ENCODE measurements at places on chromosomes 4 and X. TPM values are rescaled to one million over a fixed set of nuclear protein-coding genes. Genes with fewer than 3 reads are reported as not detected.

- no peak for DNase-seq
Measured at GRCh38 chrX:1492421-1493012, 39.8 kb upstream of the ASMTL start.

- DNase-seq, result no peak
Measured at GRCh38 chr4:82419451-82419850, 10.8 kb downstream of the HNRNPDL start.

ZNF718 gene
- 11.1 TPM for total RNA-seq

DNA sequence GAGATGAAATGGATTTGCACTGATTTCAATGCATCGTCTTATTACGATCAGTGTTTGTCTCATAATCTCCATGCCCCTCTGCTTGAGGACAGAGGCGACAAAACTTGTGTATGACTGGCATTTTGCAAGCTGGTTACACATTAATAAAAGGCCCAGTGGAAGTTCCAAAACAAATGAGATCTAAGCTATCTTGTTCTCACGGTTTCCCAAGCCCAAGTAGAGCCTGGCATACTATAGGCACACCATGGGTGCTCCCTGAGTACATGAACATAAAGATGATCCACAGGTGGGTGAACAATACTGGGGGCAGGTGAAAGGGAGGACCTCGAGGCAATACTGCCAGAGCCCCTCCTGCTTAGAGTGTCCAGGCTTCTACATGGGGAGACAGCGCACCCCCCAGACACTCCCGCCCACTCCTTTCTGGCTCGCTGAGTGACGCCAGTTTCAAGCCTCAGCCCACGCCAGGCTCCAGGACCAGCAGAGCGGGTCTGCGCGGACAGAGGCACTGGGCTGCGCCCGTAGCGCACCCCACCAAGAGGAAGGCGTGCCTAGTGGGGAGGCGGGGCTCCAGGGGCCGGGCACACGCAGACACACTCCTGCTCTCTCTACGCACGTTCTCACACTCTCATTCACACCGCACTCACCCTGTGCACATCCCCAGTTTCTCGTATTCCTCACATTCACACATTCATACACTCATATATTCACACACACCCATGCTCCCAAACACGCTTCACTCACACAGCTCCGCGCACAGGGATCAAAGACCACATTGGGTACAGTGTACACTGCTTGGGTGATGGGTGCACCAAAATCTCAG is 8.9 kb upstream of the GSX2 start:
- peak; percentile 30 for DNase-seq

DNA sequence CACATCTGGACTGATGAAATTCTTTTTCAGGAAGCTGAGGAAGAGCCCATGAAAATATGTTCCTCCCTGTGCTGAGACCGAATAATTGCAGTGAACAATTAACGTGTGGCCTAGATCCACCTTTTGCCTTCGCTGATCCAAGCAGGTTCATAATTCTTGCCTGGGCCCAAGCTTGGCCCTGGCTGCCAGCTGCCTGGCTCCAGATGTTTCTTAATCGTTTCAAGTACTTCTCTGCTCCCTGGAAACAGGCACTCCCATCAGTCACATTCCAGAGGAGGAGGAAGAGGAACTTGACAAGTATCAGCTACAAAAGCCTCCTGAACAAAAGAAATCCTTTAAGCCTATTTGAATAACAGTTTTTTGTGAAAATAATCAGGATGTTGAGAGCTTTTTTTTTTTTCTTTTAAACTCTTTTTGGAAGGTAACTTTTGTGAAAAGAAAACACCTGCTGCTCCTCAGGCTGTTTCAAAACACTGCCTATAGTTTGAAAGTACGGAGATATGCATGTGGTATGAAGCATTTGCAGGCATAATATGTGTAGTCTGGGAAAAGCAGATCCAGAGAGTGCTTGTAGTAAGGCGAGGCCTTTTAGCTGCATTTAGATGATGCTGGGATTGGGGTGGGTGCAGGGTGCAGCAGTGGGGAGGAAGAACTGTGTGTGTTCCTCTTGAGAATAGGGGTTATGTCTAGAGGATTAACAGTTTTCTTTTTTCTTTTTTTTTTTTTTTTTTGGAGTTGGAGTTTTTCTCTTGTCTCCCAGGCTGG is 154.4 kb downstream of the PTTG2 start:
- DNase-seq, result peak; percentile 57

DNA sequence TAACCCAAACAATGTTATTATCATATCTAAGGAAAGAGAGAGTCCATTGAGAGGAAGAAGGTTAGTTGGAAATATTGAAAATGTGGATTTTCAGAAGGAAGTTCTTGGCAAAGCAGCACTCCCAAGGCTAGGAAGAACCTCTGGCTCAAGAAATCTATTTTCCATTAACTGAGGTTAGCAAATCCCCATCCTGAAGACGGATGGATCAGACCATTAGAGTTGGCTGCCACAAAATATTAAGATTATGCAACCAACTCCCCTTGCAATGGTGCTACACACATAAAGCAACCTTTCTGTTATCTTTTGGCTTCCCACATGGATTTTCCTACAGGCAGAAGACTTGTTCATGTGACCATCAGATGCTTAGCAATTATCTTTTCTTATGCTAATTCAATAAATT is 96.3 kb downstream of the COL4A6 start:
- DNase-seq, result no peak

DNA sequence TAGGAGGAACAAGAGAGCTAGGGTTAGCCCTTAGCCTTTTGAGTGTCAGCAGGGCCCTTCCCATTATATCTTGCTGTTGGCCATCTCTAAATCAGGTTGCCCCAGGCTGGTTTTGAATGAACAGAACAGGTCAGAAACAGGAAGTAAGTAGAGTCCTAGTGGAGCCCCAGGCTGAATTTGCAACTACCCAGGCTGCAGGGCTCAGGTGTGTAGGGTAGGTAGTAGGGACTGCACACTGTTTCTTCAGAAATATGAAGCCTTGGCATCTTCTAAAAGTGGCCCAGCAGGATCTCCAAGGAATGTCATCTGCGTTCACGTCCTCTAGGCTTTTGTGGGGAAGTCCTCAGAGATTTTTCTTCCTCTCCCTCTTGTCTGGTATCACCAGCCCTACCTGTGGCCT is 90.2 kb downstream of the ADGRG4 start:
- no peak for DNase-seq

- no peak for DNase-seq
Measured at GRCh38 chr4:123284168-123284567, 112.4 kb upstream of the SPRY1 start.

FAM13A gene
- total RNA-seq, result 12.9 TPM

DNA sequence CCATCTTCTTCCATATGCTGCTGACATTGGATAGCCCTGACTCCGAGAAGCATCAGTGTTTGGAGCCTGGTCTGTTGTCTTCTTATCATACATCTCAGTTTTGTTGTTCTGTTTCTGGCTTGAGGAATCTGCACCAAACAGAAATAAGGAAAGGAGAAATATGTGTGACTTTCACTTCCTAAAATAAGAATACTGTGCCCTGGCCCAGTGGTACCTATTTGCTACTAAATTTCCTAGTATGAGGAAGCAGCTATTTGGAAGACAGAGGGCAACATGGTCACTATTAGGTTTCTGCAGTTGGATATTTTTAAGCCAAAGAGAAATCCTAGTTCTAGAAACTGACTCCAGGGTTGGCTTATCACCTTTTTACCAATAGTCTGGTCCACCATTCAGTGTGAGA is 16.8 kb downstream of the CT47C1 start:
- DNase-seq, result no peak

- DNase-seq, result no peak
Measured at GRCh38 chr4:1684506-1685234, 557 bp upstream of the FAM53A start.

ITIH6 gene
- not detected for total RNA-seq

DNA sequence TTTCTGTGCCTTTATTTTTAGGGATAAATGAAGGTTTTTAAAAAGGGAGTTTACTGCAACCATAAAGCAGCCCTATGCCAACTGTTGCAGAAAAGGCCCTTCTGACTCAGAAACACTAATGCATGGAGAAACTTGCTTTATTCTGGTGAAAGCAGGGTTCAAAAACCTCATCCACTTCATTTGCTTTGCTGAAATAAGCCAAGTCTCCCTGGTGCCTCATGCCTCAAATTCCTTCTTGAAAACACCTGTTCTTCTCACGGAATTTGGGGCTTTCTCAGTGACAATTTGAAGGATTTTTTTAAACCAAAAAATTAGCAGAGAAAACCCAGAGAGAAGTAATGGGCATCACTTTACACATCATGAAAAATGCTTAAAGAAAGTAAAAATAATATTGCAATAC is 349.0 kb downstream of the PCDH7 start:
- DNase-seq, result no peak

- no peak for DNase-seq
Measured at GRCh38 chrX:143669395-143669794, 33.5 kb upstream of the SLITRK4 start.

GRCh38 chrX:38760883-38761282 is 40.4 kb upstream of the MID1IP1 start:
- no peak for DNase-seq

QRFPR gene
- 0.48 TPM for total RNA-seq

DNA sequence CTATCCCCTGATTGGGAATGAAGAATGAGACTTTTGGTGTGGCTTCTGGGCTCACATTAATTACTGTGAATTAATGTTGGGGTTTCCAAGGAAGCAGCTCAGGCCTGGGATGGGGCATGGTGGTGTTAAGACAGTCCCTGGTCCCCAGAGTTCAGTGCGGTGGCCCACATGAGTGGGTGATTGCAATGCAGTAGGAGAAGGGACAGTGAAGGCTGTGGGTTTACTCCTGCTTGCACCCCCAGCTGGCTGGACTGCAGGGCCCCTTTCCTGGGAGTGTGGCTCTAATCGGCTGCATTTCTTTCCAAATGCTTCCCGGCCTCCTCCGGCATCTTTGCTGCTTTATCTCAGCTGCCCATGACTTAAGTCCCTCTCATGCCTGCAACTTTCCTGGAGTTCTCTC is 28.2 kb upstream of the GPR78 start:
- DNase-seq, result no peak

PAK3 gene
- total RNA-seq, result 7.8 TPM

RENBP gene
- total RNA-seq, result 7.1 TPM

DNA sequence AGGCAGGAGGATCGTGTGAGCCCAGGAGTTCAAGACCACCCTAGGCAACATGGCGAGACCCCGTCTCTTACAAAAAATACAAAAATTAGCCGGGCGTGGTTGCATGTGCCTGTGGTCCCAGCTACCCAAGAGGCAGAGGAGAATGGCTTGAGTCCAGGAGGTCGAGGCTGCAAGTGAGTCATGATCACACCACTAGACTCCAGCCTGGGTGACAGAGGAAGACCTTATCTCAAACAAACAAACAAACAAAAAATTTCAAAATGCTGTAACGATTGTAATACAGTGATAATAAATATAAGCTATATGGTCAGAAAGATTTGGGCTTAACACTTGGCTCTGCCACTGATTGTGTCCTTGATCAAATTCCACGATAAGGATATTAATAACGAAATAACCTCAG is 24.2 kb downstream of the SLC25A4 start:
- DNase-seq, result no peak

- no peak for DNase-seq
Measured at GRCh38 chrX:100645106-100645505, 1.1 kb downstream of the SRPX2 start.

GRCh38 chr4:8721621-8722020 is 129.1 kb downstream of the CPZ start:
- DNase-seq, result no peak

Data from H9 (cell line).